ENCODE measurements at places on chromosomes 4 and X.

DNA sequence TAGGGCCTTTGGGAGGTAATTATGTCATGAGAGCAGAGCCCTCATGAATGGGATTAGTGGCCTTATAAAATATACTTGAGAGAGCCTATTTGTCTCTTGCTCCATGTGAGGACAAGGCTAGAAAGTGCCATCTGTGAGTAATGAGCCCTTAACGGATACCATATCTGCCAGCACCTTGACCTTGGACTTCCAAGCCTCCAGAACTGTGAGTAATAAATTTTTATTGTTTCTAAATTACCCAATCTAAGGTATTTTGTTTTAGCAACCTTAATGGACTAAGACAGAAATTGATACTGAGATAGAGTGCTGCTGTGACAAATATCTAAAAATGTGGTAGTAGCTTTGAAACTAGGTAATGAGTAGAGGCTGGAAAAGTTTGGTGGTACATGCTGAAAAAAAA is 285.0 kb upstream of the DIPK2B start:
- DNase-seq, result no peak

GRCh38 chr4:66842026-66842723 is 703.1 kb downstream of the CENPC start:
- DNase-seq, result no peak

DNA sequence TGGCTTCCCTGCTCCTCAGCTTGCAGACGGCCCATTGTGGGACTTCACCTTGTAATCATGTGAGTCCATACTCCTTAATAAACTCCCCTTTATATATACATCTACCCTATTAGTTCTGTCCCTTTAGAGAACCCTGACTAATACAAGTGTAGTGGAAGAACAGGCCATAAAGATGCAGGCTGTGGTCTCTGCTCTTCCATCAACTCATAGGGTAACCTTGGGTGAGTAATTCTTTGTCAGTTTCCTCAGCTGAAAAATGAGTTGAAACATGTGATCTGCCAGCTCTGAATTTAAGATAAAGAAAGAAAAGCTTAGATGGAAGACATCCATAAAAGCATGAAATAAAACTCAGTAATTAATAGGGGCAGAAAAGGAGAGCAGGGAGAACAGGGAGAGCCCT is 103.6 kb downstream of the ENOX2 start:
- no peak for DNase-seq

DNA sequence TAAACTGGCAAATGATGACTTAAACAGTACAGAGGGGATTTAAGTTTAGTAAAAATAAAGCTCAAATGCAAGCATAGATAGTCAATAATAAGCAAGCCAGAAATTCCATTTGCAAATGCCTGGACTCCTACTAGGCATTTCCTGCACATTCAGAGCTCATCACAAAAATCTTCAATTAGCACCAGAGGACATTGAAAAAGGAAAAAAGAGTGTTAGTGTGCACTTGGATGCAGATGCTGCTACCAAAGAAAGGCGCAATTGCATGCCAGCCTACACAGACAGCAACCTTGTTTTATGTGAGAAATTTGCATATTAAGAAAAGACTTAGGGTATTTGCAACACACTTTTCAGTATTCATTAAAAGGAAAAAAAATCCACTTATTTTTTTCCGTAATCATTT is 282.1 kb downstream of the GRIA2 start:
- no peak for DNase-seq

DNA sequence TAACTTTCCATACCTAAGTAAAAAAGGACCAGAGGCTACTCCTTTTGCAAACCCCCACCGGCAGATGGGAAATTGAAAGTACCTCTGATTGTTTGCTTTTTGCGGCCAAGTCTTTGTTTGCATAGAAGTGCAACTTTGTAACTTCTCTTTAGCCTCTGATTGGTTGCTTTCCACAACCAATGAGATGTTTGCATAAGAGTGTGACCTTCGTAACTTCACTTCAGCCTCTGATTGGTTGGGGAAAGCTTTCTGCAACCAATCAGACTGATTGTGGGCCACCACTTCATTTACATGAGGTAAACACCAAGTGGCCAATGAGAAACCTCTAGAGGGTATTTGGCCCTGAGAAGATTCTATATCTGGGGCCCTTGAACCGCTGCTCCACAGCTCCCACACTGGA is 48.8 kb upstream of the PGRMC1 start:
- no peak for DNase-seq

GRCh38 chr4:108881986-108882385 is 119.1 kb upstream of the ETNPPL start:
- no peak for DNase-seq

- DNase-seq, result no peak
Measured at GRCh38 chr4:144579411-144580030, 66.4 kb upstream of the HHIP start.

- DNase-seq, result no peak
Measured at GRCh38 chrX:130895299-130895698, 7.7 kb downstream of the ENOX2 start.

- no peak for DNase-seq
Measured at GRCh38 chrX:140701480-140701879, 8.1 kb upstream of the LINC00632 start.

DNA sequence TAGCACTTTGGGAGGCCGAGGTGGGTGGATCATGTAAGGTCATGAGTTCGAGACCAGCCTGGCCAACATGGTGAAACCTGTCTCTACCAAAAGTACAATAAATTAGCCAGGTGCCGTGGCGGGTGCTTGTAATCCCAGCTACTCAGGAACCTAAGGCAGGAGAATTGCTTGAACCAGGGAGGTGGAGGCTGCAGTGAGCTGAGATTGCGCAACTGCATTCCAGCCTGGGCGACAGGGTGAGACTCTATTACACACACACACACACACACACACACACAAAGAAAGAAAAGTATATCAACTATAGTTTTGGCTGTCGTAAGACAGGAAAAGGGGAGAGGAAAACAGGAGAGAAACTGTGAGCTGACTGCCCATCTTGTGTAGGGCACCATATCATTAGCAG is 171.7 kb downstream of the ADAMTS3 start:
- DNase-seq, result no peak

- DNase-seq, result no peak
Measured at GRCh38 chrX:29023207-29023606, 436.0 kb downstream of the IL1RAPL1 start.

- no peak for DNase-seq
Measured at GRCh38 chr4:116391020-116391419, 694.4 kb downstream of the TRAM1L1 start.

GRCh38 chr4:113447769-113448168 is 313.8 kb downstream of the CAMK2D start:
- peak; percentile 39 for DNase-seq

DNA sequence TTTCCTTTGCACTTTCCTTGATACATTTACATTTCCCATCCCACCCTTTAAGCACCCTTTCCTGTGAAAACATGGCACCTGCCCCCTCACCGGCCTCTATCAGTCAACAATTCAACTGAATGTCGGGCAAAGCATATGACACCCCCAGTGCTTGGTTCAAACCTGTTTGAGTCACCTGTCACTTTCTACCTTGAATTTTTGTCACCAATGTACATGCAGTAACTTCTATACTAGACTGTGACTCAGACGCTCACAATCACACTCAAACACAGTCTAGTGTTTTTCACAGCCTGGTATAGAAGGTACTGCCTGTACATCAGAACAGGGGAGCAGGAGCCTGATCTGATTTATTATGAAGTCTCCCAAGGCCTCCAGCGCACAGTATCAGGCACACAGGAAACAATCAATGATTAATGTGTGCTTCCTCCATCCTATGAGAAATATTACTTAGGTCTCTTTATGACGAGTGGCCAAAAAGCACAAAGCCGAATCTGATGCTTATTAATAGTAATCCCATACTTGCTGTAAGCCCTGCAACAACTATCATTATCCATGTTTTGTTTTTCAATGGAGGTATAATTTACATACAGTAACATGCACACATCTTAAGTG is 49.2 kb upstream of the FAM9C start:
- no peak for DNase-seq

DNA sequence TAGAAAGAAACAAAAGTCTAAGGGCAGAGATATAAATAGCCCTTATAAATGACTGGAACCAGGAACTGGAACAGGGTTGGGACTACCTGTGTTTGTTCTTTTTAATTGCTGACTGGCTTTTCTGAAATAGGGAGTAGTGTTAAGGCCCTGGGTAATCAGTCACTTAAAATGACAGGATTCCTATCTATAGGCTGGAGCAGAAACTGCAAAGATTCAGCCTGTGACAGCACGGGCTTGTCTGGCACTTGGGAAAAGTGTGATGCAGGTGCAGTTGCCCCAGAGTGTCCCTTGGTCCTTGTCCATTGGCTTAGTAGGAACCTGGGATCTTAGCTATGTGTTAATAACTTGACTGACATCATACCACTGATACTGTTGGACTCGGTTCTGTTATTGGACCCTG is 14.7 kb upstream of the PLAC8 start:
- DNase-seq, result no peak

- DNase-seq, result no peak
Measured at GRCh38 chr4:63831590-63832155, 577.6 kb downstream of the TECRL start.

DNA sequence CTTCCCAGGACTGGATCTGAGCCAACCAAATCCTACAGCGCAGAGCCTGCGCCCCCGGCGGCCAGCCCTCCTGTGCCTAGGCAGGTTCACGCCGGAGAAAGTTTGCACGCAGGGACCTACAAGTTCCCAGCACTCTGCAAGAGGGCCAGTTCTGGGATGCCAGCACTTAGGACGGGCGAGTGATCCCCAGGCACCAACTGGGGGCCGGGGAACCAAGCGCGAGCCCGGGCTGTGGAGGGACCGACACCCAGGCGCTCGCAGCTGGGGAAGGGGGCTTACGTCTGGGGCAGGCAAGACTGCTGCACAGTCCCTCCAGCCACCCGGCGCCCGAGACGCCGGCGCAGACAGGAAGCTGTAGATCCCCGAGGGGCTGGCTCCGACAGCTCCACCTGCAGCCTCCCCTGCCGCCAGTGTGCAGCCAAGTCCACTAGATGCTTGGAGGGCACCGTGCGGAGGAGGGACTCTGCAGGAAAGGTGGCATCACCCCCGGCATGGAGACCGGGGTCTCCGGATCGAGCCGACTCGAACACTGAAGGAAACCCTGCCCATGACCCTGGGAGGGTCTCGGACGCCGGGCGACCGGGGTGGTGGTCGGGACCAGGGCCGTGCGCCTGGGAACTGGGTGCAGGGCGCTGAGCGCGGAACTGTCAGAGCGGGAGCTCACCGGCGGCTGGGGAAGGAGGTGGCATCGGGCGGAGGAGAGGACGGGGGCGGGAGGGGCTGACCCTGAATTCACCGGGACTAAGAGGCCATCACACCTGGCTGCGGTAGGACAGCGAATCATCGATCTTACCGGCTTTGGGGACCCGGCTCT is 566 bp downstream of the CORIN start:
- DNase-seq, result peak; percentile 38

DNA sequence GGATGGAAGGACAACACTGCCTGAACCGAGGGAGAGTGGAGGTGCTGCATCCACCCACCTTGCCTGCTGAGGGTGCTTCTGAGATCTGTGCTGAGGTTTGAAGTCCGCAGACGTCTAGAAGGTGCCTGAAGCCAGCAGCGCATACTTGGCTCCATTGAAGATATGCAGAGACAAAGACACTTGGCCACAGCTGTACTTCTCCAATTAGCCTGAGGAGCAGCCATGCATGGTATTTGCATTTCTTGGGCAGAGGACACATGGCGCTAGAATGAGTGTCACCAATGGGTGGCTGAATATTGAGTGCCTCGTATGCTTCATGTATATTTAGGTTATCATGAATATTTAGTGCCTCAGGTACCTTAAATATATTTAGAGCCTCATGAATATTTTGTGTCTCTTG is 128.7 kb upstream of the ATP6AP2 start:
- DNase-seq, result no peak

DNA sequence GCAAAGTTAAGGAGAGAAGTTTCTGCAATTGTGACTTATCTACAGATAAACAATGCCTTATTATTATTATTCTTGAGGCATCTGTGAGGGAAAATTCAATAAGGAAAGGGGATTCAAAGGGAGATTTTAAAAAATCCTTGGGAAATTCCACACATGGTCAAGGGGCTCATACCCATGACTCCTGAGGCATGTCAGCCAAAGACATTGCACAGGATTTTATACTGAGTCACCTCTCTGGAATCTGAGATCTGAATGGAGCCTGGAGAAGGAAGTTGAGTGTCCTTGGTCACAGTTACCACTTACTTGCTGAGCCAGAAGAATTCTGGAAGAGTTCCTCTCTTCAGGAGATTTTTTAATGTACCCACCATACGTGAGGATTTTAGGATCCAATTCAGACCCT is 14.4 kb upstream of the CXCL8 start:
- DNase-seq, result no peak

- DNase-seq, result peak; percentile 49
Measured at GRCh38 chrX:39491548-39492297, 606.0 kb downstream of the BCOR start.

GRCh38 chr4:121863799-121864198 is 6.5 kb downstream of the BBS7 start:
- DNase-seq, result no peak

DNA sequence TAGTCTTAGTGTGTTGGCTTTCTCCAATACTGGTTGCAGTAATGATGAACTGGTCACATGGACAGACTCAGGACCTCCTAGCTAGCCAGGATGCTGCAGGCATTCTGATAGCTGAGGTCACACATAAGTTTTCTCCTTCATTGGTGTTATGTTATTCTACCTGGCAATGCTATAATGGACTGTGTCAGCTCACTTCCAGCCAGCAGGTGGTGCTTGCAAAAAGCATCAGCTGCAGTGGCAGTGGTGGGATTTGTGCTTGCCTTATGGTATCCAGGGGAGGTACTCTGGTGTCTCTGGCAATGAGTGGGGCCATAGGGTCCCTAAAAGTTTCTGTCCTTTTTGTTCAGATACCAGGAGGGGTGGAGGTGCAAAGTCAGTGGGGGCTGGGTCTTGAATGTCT is 33.6 kb downstream of the ZNF330 start:
- no peak for DNase-seq

DNA sequence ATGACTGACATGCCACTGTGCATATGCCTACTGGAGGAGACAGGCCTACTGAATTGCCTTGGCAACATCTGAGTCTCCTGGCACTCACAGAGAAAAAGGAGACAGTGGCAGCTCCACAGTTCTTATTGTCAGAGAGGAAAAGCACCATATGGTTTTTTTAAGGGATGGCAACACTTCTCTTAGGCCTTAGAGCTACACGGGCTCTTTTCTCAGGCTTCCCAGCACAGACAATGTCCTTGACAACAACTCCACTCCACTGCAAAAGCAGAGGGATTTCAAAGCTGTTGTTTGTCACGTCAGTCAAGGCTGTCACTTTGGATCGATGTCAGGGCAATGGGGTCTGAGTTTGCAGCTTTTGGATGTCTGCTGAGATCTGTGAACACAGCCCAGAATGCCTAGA is 4.7 kb upstream of the CLCN4 start:
- no peak for DNase-seq

DNA sequence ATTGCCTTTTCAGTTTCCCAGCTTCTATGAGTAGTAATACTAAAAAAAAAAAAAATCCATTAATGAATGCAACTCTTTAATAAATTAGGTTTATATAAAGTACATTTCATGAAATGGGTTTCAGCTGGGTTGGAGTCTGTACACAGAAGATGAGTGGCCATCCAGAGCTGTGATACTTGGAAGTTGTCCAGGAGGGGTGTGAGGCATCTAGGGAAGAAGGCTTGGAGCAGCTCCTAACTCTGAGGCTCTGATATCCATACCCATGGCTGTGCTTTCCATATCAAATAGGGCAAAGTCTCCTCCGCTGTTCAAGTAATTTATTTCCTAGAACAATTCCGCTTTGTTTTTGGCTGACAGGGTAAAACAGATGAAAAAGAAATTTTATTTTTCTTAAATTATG is 423.3 kb upstream of the TENM3 start:
- no peak for DNase-seq

GRCh38 chrX:118739577-118739976 is 12.2 kb downstream of the IL13RA1 start:
- no peak for DNase-seq
